ENCODE measurements at places on chromosomes 3 and 15. TPM values are rescaled to one million over a fixed set of nuclear protein-coding genes. Genes with fewer than 3 reads are reported as not detected.

GRCh38 chr15:80822676-80823075 is 43.5 kb downstream of the CEMIP start:
- no peaks in the 10 kb centered on the region for H3K27me3 ChIP-seq
- no peak overlapping the region for H3K4me3 ChIP-seq
- DNase-seq: no peak
- H3K36me3 ChIP-seq: no peaks in the 10 kb centered on the region
- H3K4me1 ChIP-seq: no peaks in the 10 kb centered on the region
- no peak overlapping the region for H3K27ac ChIP-seq

DNA sequence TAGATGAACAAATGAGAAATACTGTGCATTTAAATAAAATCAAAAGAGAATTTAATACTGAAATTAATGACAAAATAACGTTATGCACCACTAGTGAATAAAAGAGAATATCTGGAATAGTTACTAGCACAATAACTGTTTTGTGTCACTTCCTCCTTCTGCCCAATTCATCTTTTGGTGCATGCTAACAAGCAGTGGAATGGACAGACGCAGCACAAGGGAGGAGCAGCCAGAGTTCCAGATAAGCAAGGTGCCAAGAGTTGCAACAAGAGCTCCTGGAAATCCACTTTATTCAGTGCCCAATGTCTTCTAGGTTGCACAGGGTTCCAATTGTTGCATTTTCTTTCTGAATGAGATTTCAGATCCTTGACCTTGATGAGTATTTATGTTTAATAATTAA is 66.5 kb upstream of the PLXND1 start:
- no peaks in the 10 kb centered on the region for H3K36me3 ChIP-seq
- DNase-seq: no peak
- no peak overlapping the region for H3K4me3 ChIP-seq
- no peak overlapping the region for H3K27ac ChIP-seq
- no peaks in the 10 kb centered on the region for H3K4me1 ChIP-seq

GRCh38 chr3:8888301-8888915 is 74.9 kb downstream of the RAD18 start:
- no peaks in the 10 kb centered on the region for H3K36me3 ChIP-seq
- no peak overlapping the region for H3K4me3 ChIP-seq
- H3K4me1 ChIP-seq: no peaks in the 10 kb centered on the region
- no peak overlapping the region for H3K27ac ChIP-seq
- no peaks in the 10 kb centered on the region for H3K27me3 ChIP-seq

- no peak overlapping the region for H3K27ac ChIP-seq
- H3K27me3 ChIP-seq: no peaks in the 10 kb centered on the region
- no peak overlapping the region for H3K4me3 ChIP-seq
Measured at GRCh38 chr3:124246949-124247348, 255.0 kb upstream of the ROPN1 start.

DNA sequence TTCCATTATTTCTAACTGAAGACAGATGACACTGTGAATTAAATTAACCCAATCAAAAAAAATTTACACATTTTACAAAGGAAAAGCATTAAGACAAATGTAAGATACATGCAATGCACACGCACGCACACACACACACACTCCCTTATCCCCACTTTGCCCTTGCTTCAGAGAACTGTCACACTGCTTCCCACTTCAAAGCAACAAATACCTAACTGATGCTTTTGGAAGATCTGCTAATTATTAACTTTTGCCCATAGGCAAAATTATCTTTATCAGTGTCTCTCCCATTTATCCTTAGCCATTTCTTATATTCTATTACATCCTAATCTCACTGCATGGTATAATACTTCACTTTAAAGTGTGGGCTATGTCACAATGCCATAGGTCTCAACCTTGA is 60.3 kb downstream of the SETD2 start:
- no peaks in the 10 kb centered on the region for H3K27me3 ChIP-seq
- no peak overlapping the region for H3K27ac ChIP-seq

DNA sequence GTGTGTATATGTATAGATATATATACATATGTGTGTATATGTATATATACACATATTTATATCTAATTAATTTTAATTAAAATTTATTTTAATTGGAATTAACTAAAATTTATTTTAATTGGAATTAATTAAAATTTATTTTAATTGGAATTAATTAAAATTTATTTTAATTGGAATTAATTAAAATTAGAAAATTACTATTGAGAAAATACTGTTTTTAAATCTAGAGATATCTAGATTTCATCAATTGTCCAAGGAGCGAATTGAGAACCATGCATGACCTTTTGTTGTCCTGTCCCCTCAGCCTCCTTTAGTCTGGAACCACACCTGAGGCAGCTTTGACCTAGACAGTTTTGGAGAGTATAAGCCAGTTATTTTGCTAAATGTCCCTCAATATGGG is 1.8 kb downstream of the MOBP start:
- H3K27me3 ChIP-seq: no peaks in the 10 kb centered on the region

DNA sequence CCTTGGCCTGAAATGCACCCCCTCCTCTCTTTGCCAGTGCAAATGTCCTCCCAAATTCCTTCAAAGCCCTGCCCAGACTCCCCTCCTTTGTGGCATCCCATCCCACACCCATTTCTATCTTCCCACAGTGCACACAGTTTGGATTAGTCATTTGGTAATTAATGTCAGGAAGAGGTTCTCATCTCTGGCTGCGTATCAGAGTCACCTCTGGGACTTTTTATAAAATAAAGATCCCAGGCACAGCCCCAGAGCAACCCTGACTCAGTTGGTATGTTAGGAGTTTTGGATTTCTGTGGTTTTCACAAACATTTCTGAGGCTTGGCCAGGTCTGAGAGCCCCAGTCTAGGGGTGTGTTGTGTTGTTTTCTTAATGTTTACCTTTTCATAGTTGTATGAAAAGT is 41.6 kb downstream of the C3orf20 start:
- H3K36me3 ChIP-seq: no peaks in the 10 kb centered on the region
- H3K27me3 ChIP-seq: no peaks in the 10 kb centered on the region
- DNase-seq: no peak
- H3K4me3 ChIP-seq: no peak overlapping the region
- no peaks in the 10 kb centered on the region for H3K4me1 ChIP-seq

GRCh38 chr3:67655364-67656121 is 1.1 kb upstream of the SUCLG2 start:
- H3K27ac ChIP-seq: no peak overlapping the region
- no peaks in the 10 kb centered on the region for H3K36me3 ChIP-seq
- no peaks in the 10 kb centered on the region for H3K4me1 ChIP-seq
- peak; percentile 15 for DNase-seq
- H3K4me3 ChIP-seq: no peak overlapping the region

DNA sequence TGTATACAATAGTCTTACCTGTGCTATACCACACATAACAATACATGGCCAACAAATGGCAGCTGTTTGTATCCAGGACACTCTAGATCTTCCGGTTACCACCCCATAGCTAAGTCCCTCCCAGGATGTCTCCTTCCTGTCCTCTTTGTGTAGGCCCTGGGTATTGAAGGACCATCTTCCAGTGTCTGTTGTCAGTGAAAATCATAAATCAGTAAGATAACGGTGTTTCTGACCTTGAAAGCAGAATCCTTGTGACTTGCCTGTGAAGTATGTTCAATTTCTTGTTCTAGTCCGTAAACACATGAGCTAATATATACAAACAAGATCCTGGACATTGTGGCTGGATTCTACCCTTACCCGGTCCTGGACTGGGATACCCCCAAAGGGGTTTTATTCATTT is 462.8 kb downstream of the NTRK3 start:
- H3K36me3 ChIP-seq: no peaks in the 10 kb centered on the region
- no peak overlapping the region for H3K27ac ChIP-seq
- no peak for DNase-seq
- H3K27me3 ChIP-seq: no peaks in the 10 kb centered on the region
- H3K4me3 ChIP-seq: no peak overlapping the region

GRCh38 chr15:41978534-41978933 is 6.2 kb upstream of the EHD4 start:
- H3K4me1 ChIP-seq: no peaks in the 10 kb centered on the region
- no peaks in the 10 kb centered on the region for H3K27me3 ChIP-seq
- no peak for DNase-seq
- H3K27ac ChIP-seq: no peak overlapping the region

- no peak overlapping the region for H3K4me3 ChIP-seq
- no peak overlapping the region for H3K27ac ChIP-seq
Measured at GRCh38 chr3:115245438-115245837, 98.3 kb upstream of the ZBTB20 start.

P3H2 gene
- total RNA-seq: 20.6 TPM

ZKSCAN7 gene
- total RNA-seq: 5.6 TPM

HHLA2 gene
- 0.82 TPM for total RNA-seq

SLC9C1 gene
- 0.91 TPM for total RNA-seq

CYP1A2 gene
- 0.46 TPM for total RNA-seq

GOLGA6L10 gene
- 0.36 TPM for total RNA-seq

PATL2 gene
- 0.77 TPM for total RNA-seq

GASK1A gene
- total RNA-seq: 17.5 TPM

EPHA6 gene
- total RNA-seq: 1.1 TPM

JMJD7 gene
- total RNA-seq: 56.6 TPM
